ENCODE measurements at places on chromosomes 2 and 18.

DNA sequence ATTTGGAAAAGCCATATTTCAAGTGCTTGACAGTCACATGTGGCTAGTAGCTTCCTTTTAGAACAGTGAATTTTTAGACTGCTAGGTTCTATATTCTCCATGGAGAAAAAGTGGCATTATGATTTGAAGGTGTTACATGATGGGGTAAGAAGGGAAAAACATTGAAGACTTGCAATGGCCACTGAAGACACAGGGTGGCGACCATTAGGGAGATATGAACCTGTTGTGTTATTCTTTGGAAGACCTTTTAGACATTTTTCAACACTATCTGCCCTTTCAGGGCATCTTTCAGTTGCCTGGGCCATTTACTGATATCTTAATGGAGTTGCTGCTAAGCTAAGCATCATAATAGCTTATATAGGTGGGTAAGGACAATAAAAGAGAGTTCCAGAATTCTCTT lies 1387.2 kb downstream of the SUCLG1 start:
- DNase-seq = no peak

GRCh38 chr2:30486655-30487054 lies 39.6 kb downstream of the LCLAT1 start:
- DNase-seq = no peak

DNA sequence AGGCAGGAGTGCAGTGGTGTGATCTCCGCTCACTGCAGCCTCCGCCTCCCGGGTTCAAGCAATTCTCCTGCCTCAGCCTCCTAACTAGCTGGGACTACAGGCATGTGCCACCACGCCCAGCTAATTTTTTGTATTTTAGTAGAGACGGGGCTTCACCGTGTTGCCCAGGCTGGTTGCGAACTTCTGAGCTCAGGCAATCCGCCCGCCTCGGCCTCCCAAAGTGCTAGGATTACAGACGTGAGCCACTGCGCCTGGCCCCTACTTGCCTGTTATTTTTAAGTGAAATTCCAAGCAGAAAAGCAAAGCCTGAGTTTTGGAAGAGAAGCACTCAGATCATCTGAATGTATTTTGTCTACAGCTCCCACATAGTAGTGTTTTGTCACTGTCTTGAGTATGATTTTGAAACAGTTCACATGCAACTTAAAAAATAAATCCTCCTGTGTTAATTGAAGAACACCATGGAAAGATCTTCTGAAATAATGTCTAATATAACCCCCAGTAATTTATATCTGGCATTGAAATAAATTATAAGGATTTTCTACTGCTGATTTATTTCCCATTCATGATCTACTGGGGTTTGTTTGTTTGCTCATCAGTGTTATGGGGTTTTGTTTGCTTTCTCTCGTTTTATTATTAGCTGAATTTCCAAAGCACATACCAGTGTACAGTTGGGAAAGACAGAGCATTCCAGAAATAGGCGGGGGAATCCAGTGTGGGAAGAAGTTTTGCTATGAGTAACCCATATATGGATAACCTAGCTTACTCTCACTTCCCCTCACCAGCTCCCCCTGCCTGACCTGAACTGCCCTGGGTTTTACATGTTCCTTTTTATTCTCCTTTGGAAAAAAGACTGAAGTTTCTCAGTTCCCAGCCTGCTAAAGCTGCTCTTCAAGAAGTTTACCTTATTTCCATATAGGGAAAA lies 80.1 kb upstream of the MAP3K20 start:
- no peak for DNase-seq

DNA sequence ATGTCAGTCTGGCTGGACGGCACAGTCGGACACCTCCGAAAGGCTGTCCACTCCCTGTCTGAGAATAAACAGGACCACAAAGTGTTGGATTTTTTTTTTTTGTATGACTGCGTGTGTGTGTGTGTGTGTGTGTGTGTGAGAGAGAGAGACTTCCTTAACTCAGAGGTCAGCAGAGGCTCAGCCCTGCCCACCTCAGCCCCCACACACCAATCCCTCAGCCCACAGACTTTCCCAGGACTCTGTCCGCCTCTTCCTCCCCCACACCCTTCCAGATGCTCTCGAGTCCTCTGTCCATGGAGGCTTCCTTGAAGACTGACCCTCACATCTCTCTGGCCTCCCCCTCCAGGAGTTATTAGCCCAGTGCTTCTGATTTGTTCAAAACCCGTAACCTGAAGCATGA lies 147.3 kb downstream of the BCL11A start:
- no peak for DNase-seq

DNA sequence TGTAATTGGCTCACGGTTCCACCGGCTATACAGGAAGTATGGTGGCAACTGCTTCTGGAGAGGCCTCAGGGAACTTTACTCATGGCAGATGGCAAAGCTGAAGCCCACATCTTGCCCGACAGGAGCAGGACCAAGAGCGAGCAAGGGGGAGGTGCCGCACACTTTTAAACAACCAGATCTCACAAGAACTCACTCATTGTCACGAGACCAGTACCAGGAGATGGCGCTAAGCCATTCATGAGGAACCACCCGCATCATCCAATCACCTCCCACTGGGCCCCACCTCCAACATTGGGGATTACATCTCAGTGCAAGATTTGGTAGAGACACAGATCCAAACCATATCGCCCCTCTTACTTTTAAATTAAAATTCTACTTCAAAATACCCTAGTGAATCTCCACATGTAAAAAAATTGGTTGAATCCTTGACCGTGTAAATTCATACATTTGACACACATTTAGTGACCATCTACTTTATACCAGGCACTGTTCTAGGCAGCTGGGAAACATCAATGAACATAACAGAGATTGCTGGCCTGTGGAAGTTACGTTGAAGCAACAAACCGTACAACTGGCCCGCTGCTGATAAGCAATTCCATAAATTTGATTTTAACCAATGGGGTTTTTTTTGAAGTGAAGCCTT lies 87.6 kb downstream of the ALPK2 start:
- no peak for DNase-seq

- no peak for DNase-seq
Observed at GRCh38 chr18:55503167-55503820, 84.7 kb downstream of the TCF4 start.

DNA sequence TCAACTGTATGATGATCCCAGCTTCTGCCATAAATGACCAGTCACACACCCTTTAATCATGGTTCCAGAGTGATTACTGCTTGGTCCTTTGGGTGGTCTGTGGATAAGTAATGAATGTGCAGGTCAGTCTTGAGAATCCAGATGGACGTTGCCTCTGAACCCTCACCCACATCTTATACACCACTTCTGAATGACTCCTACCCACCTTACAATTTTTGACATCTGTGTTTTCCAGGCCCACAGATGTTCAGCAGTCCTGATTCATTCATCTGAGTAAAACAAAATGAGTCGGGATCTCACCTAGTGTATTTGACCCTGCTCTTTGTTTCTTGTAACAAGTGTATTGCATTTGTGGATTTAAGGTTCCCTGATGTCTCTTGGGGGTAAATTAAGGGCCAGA lies 194.1 kb upstream of the CCDC68 start:
- DNase-seq = no peak

- no peak for DNase-seq
Observed at GRCh38 chr2:196696423-196697079, 57.0 kb downstream of the CCDC150 start.

GRCh38 chr2:8133363-8133762 lies 548.5 kb upstream of the ID2 start:
- no peak for DNase-seq

DNA sequence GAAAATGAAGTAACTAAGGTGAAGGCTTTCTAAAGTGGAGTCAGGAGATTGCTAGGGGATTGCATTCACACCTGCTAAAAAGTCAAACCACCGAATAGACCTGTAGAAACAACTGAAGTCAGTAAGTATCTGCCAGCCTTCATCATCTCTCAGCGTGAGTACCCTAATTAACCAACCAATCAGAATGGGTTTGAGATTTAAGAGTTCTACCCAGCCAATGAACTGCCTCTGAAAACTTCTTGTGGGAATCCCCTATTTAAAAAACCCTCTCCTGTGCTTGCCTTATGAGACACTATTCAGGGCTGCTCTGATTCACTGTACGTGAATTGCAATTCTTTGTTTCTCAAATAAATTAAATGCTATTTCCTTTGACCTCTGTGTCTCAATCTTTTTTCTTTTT lies 3.4 kb upstream of the FAM161A start:
- DNase-seq = no peak

GRCh38 chr2:98647636-98648035 lies 39.2 kb downstream of the UNC50 start:
- no peak for DNase-seq

GRCh38 chr18:62389761-62390481 lies 64.8 kb downstream of the TNFRSF11A start:
- no peak for DNase-seq

- no peak for DNase-seq
Observed at GRCh38 chr2:80269806-80270205, 34.7 kb downstream of the LRRTM1 start.

DNA sequence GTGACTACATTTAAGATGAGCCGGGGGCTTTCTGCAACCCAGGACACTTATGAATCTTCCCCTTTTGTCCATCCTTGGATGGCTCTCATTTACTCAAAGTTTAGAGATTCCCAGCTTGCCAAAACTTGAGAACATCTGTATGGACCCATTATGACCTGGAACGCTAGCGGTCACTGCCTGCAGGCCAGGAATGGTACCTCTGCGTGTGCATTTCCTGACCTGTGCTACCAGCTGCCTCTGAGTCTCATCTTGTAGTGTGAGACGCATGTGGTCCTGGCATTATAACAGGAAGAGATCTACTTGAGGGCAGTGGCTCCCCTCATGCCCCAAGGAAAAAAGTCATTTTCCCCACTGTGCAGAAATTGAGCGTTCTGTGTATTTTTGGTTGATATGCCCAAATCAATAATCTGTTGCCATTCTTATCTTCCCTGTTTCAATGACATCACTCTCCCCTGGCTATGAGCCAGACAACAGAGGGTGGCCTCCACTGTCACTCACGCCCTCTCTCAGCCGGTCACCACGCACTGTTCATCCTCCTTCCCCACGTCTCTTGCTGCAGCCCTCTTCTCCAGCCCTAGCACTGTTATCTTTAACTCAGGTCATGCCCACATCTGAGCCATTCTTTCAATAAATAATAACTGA lies 28.5 kb upstream of the NPAS2 start:
- no peak for DNase-seq

DNA sequence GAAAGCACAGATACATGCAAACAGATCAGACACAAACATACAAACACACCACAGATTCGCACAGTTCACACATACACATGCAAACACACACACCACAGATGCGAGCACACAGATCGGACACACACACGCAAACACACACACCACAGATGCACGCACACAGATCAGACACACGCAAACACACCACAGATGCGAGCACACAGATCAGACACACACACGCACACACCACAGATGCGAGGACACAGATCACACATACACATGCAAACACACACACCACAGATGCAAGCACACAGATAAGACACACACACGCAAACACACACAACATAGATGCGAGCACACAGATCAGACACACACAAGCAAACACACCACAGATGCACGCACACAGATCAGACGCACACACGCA lies 149.0 kb downstream of the PXDN start:
- no peak for DNase-seq

- no peak for DNase-seq
Observed at GRCh38 chr2:236040600-236041328, 127.4 kb downstream of the GBX2 start.

DNA sequence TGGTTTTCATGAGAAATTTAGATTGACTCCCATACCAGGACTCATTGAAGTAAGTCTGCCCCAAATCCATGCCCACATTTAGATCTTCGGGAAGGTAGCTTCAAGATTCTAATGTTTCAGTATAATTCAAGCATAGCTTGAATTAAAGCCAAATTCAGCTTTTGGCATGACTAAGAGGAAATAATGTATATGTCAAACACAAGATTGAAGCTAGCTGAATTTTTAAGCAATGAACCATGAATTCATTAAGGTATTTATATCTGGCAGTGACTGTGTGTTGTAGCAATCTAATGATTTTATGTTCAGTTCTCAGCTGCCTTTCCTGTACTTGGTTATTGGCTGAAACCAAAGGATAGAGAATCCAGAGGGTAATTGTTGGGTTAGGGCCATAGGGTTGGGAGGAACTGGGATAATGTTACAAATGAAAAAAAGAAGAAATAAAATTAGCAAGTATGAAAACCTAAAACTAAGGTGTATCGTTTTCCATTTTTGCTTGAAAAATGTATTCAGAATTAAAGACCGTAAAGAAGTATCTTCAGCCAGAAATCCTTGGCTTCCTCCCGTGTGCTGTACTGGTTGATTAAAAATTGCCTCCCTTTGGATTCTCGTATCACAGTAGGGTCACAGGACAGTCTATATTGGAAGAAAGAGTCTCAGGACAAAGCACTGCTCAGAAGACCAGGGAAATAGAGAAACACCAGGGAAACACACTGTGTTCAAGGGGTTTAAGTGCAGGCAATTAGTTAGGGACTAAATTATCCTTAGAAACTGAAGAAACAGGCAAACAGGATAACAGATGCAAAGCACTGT lies 119.0 kb upstream of the FN1 start:
- DNase-seq = no peak

GRCh38 chr2:113277474-113278072 lies 1.1 kb downstream of the PAX8 start:
- DNase-seq = no peak

GRCh38 chr2:211955648-211956047 lies 583.0 kb downstream of the ERBB4 start:
- no peak for DNase-seq

DNA sequence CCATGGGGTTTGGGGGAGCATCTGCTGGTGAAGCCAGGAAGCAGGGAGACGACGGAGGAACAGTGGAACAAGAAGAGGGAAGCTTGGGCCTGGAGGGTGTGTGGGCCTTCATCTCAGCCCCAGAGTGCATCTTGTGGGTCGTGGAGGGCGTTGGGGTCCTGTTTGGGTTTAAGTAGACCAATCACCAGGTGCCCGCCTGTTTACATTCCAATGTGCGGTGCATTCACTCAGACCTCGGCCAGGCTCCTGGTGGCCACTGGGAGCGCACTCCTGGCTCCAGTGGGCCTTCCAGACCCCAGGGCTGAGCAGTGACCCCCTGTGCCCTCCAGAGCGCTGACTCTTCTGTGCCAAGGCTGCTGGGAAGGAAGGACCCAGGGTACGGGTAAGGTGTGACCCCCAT lies 293.7 kb downstream of the NDUFA10 start:
- no peak for DNase-seq

GRCh38 chr2:186879312-186879711 lies 30.3 kb upstream of the ZSWIM2 start:
- no peak for DNase-seq

- no peak for DNase-seq
Observed at GRCh38 chr2:173652767-173653431, 298.2 kb downstream of the CDCA7 start.

- DNase-seq = no peak
Observed at GRCh38 chr2:23670245-23670592, 256.7 kb downstream of the ATAD2B start.

DNA sequence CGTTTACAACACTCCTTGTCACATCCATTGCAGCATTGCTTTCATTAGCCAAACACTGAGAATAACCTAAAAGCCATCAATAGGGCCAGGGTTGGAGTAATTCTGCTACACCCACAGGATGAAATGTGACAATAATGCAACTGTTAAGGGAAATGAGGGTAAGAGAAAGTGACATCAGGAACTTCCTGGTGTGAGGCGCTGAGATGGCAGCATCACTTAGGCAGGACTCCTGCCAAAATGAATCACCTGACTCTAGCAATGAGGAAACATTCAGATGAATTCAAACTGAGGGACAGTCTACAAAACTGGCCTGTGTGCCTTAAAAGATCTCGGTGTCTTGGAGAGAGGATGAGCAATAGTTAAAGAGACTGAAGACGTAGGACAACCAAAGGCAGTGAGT lies 115.6 kb upstream of the AGAP1 start:
- DNase-seq = no peak

GRCh38 chr2:50645346-50645745 lies 386.6 kb downstream of the NRXN1 start:
- DNase-seq = no peak

GRCh38 chr2:177549171-177549570 lies 156.6 kb downstream of the AGPS start:
- DNase-seq = no peak
